NCI-H1694 treated with DMSO at 0.1 percent for 48 hours (cell line): ENCODE measurements at places on chromosomes 13 and 19.
A peak's percentile ranks its signal among the peaks of the same experiment; 100 is the strongest.

DNA sequence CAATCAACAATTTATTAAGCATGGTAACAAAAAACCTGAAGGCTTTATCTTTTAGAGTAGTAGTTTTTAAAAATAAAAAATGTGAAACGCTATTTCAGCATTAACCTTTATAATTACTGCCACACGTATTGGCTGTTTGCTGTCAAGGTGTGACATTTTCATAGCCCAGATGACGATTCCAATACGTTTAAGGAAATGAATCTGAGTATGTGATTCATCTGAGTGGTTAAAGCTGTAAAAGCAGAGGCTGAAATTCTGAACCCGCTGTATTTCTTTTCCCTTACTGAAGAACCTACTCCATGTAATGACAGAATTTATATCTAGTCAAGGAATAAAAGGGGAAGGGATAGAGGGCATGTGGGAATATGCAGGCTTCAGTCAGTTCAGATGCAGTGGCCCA, 166.0 kb downstream of the LMO7 start:
- no peak for DNase-seq

- DNase-seq, result no peak
Observed at GRCh38 chr19:18500799-18501198, 21.1 kb downstream of the ELL start.

DNA sequence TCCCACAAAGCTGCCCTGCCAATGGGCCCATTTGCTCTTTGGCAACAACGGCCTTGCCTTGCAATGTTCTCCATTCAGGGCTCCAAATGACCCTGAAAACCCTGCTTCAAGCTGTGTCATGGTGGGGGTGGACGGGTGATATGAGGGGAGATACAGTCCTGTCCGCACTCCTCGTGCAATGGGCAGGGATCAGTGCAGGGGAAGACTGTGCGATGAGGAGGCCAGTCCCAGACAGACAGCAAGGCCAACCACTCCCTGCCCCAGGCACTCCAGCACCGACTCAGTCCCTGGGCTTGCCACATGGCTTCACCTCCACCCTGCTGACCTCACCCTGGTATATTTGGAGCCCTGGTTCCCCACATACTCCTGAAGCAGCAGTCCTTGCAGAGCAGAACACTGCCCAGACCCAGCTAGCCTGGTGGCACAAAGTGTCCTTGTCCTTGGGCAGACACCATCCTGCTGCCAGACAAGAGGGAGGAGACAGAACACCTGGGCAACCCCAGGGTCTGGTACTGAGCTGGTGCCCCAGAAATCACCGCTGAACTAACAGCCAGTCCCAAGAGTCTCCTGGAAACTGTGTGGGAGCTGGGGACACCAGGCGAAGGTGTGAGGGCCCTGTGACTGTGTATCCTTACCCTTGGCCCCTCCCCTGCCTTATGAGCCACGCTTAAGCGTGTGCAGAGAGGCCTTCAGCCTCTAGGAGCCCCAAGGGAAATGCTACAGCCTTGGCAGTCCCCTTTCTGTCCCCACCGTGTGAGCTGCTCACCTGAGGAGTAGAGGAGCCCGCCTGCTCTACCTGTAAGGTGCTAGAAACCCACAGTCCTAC, 9.1 kb upstream of the SLC35E1 start:
- DNase-seq, result no peak

- no peak for DNase-seq
Observed at GRCh38 chr13:75319254-75319653, 162.7 kb downstream of the TBC1D4 start.

GRCh38 chr13:113907635-113908617, 44.0 kb upstream of the GAS6 start:
- DNase-seq, result peak; percentile 91

- DNase-seq, result no peak
Observed at GRCh38 chr13:77915686-77916085, 2.9 kb downstream of the EDNRB start.

- no peak for DNase-seq
Observed at GRCh38 chr19:32837531-32837930, 32.0 kb downstream of the SLC7A9 start.

- no peak for DNase-seq
Observed at GRCh38 chr13:44786756-44787155, 202.5 kb downstream of the NUFIP1 start.

- no peak for DNase-seq
Observed at GRCh38 chr13:78960881-78961280, 301.9 kb upstream of the OBI1 start.

DNA sequence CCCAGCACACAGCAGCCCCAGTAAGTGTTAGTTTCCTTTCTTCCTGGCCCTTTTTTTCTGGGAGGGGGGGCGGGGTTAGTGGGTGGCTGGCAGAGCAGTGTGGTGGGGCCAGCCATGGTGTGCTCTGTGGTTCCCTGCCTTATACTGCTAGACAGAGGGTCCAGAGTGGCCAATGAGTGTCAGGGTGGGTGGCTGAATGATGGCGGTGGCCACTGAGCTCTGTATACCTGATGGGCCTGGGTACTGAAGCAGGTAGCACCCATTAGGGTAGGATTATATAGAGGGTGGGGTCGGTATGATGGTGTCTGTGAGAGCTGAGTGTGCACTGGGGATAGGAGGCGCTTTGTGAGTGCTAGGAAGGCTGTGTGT, 13.8 kb downstream of the CIC start:
- no peak for DNase-seq

GRCh38 chr13:99425485-99426341, 75.6 kb upstream of the TM9SF2 start:
- DNase-seq, result no peak

DNA sequence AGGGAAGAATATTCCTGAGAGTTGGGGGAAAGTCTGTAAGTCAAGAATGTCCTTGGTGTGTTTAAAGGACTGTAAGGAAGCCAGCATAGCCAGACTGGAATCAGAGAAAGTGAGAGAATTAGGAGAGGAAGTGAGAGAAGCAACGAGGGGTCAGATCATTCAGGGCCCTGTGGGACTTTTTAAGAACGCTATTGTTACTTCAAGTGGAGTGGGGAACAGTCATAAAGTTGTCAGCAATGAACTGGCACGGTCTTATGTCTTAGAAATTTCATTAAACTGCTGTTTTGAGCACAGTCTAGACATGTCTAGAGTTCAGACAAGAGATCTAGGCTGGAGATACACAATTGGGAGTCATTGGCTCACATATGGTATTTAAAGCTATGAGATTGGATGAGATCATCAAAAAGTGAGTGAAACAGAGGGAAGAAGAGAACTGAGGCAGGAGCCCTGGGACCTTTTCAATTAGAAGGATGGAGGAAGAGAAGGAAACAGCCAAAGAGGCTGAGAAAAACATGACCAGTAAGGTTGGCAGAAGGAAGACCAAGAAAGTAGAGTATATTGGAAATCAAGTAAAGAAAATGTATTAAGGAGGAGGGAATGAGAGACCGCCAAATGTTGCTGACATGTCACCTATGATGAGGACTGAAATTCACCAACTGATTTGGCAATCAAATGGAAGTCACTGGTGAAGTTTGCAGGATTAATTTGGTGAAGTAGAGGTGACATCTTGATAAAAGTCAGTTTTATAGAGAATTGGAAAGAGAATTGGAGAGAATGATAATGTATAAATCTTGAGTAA, 263.5 kb downstream of the GPC5 start:
- no peak for DNase-seq

DNA sequence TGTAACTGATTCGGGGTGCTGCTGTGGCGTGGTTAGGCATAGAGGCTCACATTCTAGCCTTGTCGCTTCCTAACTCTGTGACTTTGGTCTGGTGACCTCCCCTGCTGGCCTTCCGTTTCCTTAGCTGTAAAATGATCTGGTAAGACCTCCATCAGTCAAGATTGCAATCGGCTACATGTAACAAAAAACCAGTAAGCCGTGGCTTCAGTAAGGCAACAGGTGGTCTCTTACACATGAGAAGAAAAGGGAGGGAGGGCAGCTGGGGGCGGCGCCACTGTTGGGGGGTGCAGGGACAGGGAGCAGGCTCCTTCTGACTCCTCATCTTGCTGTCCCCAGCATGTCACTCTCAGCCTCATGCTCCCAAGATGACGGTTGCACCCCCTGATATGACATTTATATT, 148.0 kb downstream of the SIPA1L3 start:
- no peak for DNase-seq

GRCh38 chr13:43232873-43233265, 209.5 kb downstream of the DNAJC15 start:
- DNase-seq, result peak; percentile 60

DNA sequence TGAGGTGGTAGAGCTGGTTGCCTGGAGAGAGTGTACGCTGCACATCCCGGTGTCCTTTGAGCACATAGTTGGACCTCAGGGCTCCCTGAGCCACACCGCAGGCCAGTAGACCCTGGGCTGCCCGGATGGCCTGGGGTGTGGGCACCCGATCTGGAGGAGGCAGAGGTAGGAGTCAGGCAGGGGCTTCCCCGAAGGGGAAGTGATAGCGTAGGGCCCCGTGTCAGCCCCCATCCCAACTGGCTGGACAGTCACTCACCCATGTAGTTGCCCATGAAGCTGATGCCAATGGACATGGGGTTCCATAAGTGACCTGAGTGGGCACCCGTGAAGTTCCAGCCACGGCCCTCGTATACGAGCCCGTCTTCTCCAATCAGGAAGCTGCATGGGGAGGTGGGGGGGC, 3.6 kb downstream of the PGLYRP1 start:
- DNase-seq, result no peak

DNA sequence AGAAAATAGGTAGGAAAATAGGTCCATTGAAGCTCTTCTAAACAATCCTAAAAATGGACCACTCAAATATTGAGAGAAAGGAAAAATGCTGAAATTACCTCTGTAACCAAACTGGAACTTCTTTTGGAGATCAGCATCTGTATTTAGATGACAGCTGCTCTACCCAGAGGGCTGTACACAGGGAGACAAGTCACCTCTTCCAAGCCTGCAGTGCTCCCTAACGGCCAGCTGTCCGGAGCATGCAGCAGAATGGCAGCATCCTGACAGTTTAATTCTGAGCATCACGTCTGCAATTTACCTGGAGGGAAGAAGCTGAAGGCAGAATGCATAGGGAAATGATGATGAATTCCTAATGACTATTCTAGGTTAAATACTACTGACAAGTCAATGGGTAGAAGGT, 62.8 kb upstream of the DIAPH3 start:
- peak; percentile 40 for DNase-seq

DNA sequence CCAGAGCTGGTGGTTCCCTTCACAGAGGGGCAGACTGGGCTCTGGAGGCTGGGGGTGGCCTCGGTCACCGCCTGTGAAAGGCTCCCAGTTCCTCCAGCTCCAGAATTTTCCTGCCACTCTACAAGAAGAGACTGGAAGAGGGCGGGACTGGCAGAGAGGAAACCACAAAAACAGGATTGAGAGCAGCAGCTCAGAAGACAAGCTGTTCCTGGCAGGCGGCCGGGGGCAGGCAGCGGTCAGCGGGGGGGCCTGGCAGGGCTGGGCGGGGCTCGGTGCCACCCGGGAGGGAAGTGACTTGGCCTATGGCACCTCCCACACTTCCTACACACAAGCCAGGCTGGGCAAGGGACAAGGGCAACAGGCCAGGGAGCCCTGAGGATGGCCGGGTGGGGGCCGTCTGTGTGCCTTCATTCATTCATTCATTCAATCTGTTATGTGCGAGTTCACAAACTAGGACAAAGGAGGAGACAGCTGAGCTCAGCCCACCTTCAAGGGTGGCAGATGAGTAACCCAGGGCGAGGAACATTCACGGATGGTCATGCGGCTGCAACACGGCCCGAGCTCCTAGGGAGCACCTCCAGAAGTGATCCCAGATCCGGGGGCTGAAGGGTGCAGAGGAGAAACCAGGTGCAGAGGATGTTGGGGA, 16.9 kb upstream of the BTBD2 start:
- peak; percentile 53 for DNase-seq

GRCh38 chr13:106517109-106517847, 18.2 kb downstream of the EFNB2 start:
- DNase-seq, result no peak

DNA sequence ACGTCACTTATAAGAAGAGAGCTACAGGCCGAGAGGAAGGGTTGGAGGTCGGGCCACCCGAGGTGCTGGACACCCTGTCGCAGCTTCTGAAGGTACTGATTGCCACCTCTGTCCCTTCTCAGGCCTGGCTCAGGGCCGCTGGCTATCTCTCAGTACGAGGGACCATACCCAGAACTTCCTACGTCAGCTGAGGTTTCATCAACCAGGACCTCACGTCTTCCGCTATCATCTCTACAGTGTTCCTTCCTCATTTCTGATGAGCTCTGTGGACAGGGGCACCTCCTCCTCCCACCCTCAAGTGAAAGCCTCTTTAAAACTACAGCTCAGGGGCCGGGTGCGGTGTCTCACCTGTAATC, 58.2 kb upstream of the USE1 start:
- no peak for DNase-seq

GRCh38 chr19:17090583-17090982, 15.0 kb downstream of the MYO9B start:
- no peak for DNase-seq

DNA sequence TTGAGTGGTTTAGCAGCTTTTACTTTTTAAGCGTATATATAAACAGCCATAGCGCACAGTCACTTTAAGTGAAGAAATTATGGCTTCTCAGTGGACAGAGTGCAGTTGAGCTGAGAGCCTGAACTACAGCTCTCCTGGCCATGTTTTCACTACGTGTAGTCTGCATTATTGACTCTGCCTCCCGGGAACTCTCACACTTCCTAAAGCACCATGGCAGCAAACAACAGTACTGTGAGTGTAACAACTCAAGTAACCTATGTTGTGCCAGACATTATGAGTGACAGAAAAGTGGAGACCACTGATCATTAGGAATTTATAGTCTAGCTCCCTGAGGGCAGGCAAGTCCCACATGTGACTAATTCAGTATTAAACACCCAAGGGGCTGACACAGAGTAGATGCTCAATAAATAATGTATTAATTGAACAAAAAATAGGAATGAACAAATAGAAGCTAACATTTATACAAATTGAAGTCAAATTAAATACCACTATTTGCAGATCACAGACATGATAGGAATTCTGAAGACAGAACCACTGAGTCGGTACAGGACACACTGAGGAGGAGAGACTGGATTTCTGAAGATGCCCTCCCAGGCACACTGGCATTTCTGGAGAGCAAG, 19.7 kb downstream of the EFNB2 start:
- DNase-seq, result no peak

DNA sequence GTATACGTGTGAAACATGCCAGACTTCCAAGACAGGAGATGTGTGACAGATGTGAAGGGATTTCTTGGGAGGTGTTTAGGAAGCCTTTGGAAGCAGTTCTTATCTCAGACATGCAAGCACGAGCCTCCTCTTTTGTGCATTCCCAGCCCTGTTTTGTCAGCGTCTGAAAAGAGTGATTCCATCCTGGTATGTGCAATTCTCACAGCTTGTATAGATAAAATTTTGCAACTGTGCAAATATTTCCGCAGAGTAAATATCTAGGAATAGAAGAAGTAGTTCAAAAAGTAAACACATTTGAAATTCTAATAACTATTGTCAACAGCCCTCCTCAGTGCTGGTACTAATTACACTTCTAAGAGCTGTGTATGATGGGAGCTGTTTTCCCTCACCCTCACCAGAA, 72.3 kb upstream of the C1QTNF9B start:
- DNase-seq, result no peak

DNA sequence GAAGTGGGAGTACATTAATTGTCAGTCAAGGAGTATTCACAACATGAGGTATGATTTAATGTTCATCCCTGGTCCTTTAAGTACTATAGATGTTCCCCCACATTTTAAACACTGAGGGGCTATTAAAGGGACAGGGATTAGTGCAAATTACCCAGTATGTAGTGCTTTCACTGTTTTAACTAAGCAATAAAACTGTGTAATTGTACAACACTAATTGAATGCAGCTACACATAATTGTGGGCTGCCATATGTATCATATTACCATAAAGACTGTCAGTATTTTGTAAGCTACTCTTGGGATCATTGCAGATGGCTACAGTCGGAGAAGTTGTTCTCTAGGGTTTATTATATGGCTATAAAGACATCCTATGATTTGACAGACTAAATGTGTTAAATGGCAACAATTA, 316.6 kb downstream of the DCLK1 start:
- DNase-seq, result peak; percentile 35

GRCh38 chr13:97719736-97720135, 233.7 kb upstream of the IPO5 start:
- no peak for DNase-seq
